ENCODE measurements at places on chromosomes 3 and 15.

DNA sequence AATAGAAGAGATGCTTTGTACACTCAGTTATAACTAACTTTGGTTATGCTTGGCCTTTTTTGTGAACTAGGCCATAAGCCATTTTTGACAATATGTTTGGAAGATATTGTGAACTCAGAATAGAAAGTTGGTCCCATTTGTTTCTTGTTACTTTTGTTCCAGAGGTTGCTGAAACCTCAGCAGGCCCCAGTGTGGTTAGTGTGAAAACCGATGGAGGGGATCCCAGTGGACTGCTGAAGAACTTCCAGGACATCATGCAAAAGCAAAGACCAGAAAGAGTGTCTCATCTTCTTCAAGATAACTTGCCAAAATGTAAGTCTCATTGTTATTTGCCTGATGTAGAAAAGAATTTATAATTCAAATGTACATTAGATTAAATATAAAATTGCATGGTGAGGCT, 5.7 kb downstream of the ALAS1 start:
- DNase-seq: no peak

GRCh38 chr15:80153900-80154299, 1.1 kb downstream of the FAH start:
- no peak for DNase-seq

DNA sequence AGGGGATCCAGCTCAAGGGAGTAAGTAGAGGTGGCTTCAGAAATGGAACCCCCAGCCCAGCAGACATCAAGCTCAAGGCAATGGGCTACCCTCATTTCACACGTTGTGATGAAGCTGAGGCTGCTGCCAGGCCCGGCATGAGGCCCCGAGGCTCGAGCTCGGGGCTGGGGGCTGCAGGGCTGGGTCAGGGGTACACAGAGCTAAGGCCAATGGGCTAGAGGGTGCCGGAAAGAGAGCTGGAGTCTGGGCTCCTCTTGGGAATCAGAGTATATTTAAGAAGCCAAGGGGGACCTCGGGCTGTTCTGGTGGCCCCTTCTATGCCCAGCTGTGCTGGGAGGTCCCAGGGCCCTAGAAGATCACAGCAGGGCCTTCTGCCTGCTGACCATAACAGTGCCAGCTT, 7.4 kb downstream of the PRSS50 start:
- DNase-seq: no peak

GRCh38 chr15:60471314-60471713, 7.6 kb downstream of the ICE2 start:
- no peak for DNase-seq

DNA sequence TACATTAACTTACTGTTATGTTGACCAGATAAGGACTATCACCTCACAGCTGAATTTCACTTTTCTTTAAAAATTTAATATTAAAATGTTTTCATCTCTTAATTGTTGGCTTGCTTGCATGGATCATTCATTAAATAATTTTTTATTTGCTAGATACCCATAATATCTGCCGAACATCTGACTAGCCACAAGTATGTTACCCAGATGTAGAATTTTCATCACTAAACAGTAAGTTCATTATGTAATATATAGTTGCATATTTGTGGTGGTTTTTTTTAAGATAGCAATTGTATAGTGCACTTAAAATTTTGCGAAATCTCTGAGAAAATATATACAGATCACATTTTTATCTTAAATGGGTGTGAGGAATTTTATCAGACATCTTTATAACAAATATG, 190.4 kb downstream of the MBNL1 start:
- DNase-seq: no peak

DNA sequence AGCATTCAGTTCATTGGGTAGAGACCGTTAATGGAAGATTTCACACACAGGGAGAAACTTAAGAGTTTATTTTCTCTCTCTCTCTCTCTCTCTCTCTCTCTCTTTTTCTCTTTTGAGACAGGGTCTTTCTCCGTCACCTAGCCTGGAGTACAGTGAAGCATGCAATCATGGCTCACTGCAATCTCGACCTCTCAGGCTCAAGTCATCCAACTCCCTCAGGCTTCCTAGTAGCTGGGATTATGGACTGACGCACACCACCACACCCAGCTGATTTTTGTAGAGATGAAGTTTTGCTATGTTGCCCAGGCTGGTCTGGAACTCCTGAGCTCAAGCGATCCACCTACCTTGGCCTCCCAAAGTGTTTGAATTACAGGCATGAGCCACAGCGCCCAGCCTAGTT, 1.6 kb downstream of the WDR72 start:
- no peak for DNase-seq

DNA sequence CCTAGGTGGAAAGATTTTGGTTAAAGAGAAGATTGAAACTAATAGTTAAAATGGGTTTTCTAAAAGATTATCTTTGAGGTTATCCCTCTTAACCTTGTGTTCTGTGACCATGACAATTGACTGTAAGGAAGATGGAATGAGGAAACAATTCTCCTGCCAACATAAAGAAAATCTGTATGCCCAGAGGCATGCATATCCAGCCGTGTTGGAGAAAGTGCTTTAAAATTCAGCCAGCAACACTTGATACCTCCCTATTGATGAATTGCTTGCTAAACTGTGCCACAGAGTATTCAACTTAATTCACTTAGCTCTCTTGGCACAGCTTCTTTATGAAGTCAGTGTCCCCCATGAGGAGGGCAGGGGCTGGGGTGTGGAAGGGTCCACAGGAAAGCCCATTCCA, 203.5 kb downstream of the UBE2E2 start:
- no peak for DNase-seq

GRCh38 chr3:52216585-52217408, 8.6 kb downstream of the TLR9 start:
- DNase-seq: peak; percentile 47

All from stimulated activated CD8-positive, alpha-beta memory T cell treated with anti-CD3 and anti-CD28 coated beads, Interleukin-2, amount 100 ng/mL, for 1 hour (primary cell).